ENCODE measurements at places on chromosomes 11 and 22. TPM values are rescaled to one million over a fixed set of nuclear protein-coding genes. Genes with fewer than 3 reads are reported as not detected.

- DNase-seq = no peak
Measured at GRCh38 chr11:78612721-78613377, 38.2 kb upstream of the NARS2 start.

Gene UBQLN3
- not detected for polyA plus RNA-seq

- no peak for DNase-seq
Measured at GRCh38 chr11:7518811-7519562, 5.2 kb downstream of the PPFIBP2 start.

Gene OR51B6
- not detected for polyA plus RNA-seq

GRCh38 chr11:19954899-19955298 is 205.4 kb downstream of the DBX1 start:
- no peak for DNase-seq

Gene DEUP1
- not detected for polyA plus RNA-seq

Gene SCGB1D2
- polyA plus RNA-seq = not detected

DNA sequence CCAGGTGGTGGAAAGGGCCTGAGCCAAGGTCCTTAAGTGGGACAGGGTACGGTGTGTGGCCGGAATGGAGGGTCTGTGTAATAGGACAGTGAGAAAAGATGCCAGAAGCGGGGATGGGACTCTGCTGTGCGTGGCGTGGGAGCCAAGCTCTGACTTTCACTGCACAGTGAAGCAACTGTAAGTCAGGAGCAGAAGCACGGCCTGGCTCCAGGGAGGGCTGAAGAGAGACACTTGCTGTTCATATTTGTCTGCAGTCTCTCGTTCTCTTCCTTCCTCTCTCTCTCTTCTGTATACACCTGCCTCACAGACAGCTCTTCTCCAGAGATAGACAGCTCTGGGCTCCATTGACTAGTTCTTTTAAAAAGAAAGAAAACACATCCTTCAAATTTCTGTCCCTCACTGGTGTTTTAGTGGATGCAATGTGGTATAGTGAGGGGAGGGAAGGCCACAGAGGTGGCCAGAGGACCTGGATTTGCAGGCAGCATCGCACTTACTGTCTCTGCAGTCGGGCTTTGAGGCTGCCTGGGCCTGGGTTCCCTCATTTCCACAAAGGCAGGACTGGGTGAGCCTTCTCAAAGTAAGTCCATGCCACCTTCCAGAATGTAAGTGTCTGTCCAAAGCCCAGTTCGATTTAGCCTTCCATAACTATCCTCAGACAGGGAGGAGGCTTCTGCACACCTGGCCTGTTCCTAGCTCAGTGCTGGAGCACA is 2.1 kb downstream of the IL17RA start:
- DNase-seq = no peak

Gene CLTCL1
- 0.37 TPM for polyA plus RNA-seq

Gene MPZL2
- polyA plus RNA-seq = 1.5 TPM

Gene FIBIN
- not detected for polyA plus RNA-seq

GRCh38 chr11:31655483-31655882 is 145.9 kb downstream of the ELP4 start:
- no peak for DNase-seq

- peak; percentile 16 for DNase-seq
Measured at GRCh38 chr11:8777907-8778767, 95.5 kb downstream of the RPL27A start.

DNA sequence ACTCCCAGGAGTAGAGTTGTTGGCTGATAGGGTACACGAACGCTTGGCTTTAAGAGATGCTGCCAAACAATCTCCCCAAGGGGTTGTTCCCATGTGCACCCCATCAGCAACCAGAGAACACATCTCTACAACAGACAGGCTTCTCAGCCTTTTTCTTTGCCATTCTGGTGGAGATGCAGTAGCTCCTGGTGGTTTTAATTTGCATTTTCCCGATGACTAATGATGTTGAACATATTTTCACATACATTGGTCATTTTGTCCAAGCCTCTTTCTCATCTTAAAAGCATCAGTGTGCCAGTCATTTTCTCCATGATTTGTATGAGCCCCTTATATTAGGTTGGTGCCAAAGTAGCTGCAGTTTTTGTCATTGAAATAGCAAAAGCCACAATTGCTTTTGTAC is 21.8 kb downstream of the DHCR7 start:
- DNase-seq = no peak

GRCh38 chr22:22218302-22218701 is 26.3 kb upstream of the VPREB1 start:
- no peak for DNase-seq

Gene KDM4D
- not detected for polyA plus RNA-seq

DNA sequence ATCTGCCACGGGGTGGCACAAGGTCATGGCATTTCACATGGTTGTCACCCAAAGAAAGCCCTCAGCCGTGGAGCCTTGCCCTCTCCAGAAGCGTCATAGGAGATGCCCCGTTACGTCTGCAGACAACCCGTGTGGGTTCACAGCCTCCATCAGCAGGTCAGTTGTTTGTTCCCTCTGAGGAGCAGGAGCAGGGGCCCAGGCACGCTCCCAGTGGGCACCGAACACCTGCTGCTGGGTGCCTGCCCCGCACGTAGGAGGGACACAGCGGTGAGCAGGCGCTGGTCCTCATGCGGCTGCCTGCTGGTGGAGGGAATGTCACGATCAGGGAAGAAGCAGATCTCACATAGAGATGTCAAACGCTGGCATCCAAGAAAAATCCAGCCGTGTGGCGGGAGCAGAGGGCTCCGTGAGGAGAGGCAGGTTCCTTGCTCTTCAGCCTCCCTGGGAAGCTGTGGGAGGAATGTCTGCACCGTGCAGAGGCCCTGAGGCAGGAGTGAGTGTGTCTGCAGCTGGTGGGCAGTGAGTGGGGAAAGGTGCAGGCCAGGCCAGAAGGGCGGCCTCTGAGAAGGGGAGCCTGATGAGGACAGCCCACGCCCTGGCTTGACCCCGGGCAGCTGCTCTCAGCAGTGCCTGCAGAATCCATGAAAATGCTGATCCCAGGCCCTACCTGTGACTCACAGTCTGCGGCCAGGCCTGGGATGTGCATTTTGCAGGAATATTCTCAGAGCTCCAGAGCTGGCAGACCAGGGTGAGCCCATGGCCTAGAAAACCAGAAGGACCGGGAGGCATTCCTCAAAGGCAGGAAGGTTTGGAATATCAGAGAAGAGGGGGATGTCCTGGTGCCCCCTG is 36.4 kb upstream of the TH start:
- DNase-seq = no peak

Gene CTSD
- polyA plus RNA-seq = 488 TPM

DNA sequence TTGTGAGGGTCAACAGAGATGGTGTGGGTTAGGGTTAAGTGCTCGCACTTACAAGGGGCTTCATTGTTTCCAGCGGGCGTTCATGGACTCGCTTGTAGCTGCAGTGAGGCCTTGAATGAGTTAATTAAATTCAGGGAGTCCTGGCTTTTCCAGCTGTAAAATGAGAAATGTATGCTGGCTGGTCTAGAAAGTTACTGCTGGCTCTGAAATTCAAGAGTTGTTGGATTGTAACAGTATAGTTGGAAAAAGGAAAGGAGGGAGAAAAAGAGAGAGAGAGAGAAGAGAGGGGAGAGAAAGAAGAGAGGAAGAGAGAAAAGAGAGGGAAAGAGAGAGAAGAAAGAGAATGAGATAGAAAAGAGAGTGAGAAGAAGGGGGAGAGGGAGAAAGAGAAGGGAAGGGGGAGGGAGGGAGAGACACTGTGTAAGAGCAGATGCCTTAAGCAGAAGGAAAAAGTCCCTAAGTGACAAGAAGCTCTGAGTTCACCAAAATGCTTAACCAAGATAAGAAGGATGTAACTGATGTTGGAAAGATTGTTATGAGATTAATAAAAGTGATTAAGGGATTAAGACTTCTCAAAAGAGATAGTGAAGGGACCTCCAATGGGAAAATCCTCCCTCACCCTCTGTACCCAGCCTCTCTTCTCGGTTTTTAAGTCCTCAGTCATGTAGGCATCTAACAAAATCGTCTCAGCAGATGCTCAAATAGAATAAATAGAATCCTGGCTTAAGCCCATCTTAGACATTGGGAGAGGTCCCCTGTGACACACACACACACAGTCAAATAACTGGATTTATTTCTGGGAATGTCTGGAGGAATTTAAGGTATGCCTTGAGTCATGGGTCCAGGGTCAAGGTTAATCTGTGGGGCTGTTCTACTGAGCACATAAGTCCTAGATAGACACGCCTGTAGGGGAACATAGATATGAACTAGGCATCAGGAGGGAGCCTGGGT is 477.9 kb downstream of the MIAT start:
- DNase-seq = no peak

Gene ARHGAP32
- 0.23 TPM for polyA plus RNA-seq

- no peak for DNase-seq
Measured at GRCh38 chr22:45978275-45978713, 1.3 kb upstream of the WNT7B start.

DNA sequence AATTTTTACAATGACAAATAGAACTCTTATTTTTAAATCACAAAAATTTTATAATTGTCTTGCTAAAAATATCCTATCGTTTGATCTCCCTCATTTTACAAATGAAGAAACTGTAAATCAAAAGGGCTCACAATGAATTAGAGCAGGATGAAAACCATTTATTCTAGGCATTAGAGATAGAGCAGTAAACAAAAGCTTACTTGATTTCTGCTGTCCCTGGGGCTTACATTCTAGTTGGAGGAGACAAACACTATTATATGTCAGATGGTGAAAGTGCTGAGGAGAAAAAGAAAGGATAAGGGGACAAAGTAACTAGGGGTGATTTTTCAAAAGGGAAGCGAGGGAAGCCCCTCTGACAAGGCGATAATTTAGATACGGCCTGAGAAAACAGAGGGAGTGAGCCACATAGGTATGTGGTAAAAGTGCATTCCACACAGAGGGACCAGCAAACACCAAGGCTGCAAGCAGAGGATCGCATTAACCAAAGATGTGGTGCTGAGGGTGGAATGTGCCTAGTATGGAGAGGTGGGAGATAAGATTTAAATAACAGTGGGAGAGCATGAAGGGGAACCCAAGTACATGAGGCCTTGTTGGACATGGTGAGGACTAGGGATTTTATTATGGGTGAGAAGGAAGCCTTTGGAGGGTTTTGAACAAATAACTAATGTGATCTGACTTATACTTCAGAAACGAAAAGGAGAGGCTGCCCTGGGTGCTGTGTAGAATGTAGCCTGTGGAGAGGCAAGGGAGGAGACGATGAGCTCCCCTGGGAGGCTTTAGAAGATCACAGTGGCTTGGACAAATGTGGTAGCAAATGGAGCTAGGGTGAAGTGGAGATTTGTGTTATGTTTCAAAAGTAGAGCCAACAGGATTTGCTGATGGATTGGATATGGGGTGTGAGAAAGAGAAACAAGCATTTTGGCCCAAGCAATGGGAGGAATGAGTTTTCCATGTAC is 62.1 kb downstream of the PDHX start:
- no peak for DNase-seq

DNA sequence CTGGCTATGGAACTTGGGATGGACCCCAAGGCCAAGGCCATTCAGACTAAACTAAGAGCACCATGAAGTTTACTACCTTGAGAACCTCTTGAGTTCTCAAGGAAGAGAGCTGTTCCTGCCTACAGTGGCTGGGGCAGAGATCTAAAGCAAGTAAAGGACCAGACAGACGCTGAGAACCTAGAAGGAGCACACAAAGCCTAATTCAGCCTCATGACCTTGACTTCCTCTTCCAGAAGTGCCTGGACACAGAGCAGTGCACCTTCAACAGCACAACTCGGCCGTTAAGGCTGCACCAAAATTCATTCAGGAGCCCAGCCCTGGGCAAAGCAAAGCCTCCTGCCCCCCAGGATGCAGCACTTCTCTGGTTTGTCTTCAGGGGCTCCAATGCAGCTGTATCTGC is 82.9 kb upstream of the AKIP1 start:
- no peak for DNase-seq

GRCh38 chr11:119298726-119299125 is 18.2 kb downstream of the MCAM start:
- no peak for DNase-seq

- no peak for DNase-seq
Measured at GRCh38 chr22:24432059-24432853, 4.9 kb downstream of the ADORA2A start.

Gene IL18
- polyA plus RNA-seq = 20.4 TPM

DNA sequence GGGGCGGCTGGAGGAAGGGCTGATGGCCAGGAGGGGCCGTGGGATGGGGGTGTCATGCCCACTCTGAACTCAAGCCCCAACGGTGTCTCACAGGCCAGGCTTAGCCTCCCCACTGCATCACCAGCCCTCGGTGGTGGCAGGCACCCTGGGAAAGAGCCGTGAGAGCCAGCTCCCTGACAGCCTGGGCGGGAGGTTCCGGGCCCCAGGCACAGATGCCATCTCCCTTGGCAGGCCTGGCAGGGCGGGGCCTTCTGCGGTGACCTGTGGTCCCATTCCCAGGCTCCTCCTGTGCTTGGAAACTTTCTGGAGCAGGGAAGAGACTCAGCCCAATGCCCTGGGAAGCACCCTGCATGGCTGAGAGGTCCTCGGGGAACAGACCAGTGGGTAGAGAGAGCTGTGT is 4.8 kb downstream of the PHLDA2 start:
- DNase-seq = no peak

DNA sequence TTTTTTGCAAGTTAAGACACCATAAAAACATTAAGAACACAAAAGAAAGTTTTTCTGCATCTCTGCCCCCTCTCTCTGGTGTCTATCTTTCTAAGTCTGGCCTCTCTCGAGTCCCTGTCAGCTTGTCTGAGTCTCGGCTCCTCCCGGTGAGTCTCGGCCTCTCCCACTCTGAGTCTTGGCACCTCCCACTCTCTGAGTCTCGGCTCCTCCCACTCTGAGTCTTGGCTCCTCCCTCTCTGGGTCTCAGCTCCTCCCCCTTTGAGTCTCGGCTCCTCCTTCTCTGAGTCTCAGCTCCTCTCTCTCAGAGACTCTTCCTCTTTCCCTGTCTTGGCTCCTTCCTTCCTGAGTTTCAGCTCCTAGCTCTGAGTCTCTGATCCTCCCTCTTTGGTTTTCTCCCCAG is 72.5 kb upstream of the AMPD3 start:
- no peak for DNase-seq

GRCh38 chr11:72576243-72576595 is 98.0 kb downstream of the PDE2A start:
- no peak for DNase-seq

GRCh38 chr11:125072218-125072960 is 9.3 kb downstream of the SLC37A2 start:
- no peak for DNase-seq

Gene TCF20
- polyA plus RNA-seq = 0.12 TPM

GRCh38 chr22:27094633-27095308 is 437.4 kb downstream of the MIAT start:
- DNase-seq = no peak

GRCh38 chr11:936199-936598 is 10.5 kb downstream of the AP2A2 start:
- DNase-seq = no peak

GRCh38 chr11:29336727-29337575 is 679.9 kb downstream of the KCNA4 start:
- no peak for DNase-seq

- no peak for DNase-seq
Measured at GRCh38 chr11:114553642-114554041, 6.0 kb downstream of the NXPE1 start.

DNA sequence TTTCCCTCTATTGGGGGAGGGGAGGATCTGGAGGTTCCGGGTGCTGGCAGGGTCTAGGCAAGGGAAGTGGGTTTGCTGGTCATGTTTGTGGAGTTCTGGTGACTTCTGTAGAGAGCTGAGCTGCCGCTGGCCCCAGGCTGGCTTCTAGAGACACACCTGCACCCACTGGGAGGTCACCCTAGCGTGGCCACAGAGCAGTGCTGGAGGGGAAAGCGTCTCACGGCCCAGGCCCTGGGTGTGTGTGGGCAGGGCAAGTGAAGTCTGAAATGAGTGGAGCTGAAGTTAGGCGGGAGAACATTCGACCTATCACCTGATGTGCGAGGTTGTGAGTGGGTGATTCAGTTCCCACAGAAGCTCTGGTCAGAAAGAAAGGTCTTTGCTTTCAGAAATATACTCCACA is 27.9 kb downstream of the SMIM38 start:
- no peak for DNase-seq

Gene OR5L2
- polyA plus RNA-seq = not detected

Data from immature natural killer cell (primary cell).